ENCODE measurements at places on chromosomes 6 and 20.

- no peak for DNase-seq
Observed at GRCh38 chr6:132936646-132937045, 122.3 kb downstream of the RPS12 start.

GRCh38 chr6:89295981-89296380, 19.1 kb downstream of the GABRR2 start:
- DNase-seq, result no peak

DNA sequence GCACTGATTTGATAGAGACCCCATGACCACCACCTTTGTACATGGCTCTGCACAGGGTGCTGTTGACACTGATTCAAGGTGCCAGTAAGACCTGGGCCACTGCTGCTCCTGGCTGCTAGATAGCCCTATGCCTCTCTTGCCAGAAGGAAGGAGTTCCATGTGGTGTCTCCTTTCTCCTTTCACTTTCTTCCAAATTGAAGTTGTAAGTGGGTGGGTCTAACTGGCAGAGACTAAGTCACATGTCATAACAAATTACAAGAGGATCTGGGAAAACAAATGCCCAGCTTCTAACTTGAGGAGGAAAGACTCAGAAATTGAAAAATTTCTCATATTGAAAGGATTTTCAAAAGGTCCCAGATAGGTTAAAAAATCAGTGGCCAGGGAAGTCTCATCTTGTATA, 116.8 kb downstream of the TFAP2B start:
- no peak for DNase-seq

DNA sequence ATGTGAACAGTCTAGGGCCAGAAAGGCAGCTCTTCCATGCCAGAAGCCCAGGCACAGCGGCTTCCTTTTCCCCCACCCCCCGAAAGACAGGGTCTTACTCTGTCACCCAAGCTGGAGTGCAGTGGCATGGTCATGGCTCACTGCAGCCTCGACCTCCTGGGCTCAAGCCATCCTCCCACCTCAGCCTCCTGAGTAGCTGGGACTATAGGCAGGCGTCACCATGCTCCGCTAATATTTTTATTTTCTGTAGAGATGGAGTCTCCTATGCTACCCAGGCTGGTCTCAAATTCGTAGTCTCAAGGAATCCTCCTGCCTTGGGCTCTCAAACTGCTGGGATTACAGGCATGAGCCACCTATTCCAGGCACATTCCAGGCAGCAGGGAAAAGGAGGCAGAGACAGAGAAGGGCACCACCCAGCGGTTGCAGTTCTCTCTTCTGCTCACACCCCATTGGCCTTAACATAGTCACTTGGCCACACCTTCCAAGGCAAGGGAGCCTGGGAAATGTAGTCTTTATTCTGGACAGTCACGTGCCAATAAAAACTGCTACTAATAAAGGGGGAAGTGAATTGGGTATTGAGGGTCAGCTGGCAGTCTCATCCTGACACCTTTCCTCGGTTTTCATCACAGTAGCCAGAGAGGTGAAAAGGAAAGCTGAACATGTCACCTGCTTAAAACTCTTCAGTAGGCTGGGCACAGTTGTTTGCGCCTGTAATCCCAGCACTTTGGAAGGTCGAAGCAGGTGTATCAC, 205.9 kb downstream of the ZMYND8 start:
- no peak for DNase-seq

GRCh38 chr20:57938158-57939108, 228.6 kb upstream of the PMEPA1 start:
- DNase-seq, result no peak

GRCh38 chr6:158078320-158078719, 89.7 kb downstream of the SERAC1 start:
- no peak for DNase-seq

DNA sequence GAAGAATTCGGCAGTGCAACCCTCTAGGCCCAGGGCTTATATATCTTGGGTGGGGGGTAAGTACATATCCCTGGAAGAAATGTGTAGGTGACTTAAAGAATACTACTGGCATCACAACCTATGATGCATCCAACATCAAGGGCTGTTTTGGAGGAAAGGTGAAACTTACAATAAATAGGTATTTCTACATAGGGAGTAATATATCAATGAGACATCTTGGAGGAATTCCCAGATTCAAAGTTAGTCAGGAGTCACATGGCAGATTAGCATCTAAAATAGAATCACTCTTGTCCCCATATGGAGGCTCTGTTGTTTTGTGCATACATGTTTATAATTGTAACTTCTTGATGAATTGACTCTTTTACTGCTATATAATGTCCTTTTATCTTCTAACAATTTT, 375.5 kb downstream of the PAX1 start:
- DNase-seq, result no peak

DNA sequence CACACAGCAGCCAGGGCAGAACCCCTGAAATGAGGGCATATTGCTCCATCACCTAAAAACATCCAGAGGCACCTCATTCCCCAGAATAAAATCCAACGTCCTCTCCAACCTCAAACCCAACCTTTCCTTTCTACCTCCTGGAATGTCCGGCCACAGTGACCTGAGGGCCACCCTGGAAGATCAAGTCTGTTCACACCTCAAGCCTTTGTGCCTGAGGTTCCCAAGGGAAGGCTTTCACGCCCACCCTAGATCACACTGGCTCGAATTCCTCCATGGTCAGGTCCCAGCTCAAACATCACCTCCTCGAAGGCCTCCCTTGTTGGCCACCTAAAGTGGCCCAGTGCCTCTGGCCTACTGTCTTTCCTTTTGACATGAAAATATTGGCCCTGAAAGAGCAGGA, 88.9 kb downstream of the ZMYND8 start:
- no peak for DNase-seq

GRCh38 chr20:3228750-3229032, 10.3 kb downstream of the SLC4A11 start:
- no peak for DNase-seq

GRCh38 chr6:170023620-170024521, 267.0 kb downstream of the DLL1 start:
- DNase-seq, result no peak

- no peak for DNase-seq
Observed at GRCh38 chr6:31070711-31071197, 41.6 kb downstream of the C6orf15 start.

DNA sequence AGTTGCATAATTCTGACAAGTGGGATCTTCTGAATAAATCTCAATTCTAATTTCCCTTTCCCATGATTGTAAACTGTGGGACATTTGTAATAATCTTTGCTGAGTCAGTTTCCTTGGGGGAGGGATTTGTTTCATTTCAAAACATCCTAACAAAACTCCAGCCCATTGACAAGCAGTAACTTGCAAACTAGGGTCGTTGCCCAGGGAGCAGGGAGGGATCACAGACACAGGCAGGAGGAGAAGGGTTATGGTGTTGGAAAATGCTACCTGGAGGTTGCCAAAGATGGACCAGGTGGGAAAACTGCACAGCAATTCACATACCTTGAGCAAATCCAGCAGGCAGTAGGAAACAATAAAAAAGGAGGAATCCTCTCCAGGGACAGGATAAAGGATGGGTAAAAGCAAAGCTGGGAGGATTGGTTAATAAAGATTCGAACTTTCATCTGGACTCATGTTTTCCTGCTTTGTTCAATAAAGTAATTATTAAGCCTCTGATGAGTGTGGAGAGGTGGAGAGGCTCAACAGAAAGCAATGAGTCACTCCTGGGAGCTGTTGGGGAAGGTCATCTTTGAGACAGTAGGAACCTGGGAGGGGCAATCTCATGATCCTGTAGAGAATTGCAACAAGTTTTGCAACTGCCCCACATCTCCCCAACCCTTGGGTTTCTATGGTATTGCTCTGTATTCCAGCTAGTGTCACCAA, 87.3 kb upstream of the AKIRIN2 start:
- DNase-seq, result no peak

GRCh38 chr20:63962426-63963347, 6.5 kb upstream of the UCKL1 start:
- no peak for DNase-seq

DNA sequence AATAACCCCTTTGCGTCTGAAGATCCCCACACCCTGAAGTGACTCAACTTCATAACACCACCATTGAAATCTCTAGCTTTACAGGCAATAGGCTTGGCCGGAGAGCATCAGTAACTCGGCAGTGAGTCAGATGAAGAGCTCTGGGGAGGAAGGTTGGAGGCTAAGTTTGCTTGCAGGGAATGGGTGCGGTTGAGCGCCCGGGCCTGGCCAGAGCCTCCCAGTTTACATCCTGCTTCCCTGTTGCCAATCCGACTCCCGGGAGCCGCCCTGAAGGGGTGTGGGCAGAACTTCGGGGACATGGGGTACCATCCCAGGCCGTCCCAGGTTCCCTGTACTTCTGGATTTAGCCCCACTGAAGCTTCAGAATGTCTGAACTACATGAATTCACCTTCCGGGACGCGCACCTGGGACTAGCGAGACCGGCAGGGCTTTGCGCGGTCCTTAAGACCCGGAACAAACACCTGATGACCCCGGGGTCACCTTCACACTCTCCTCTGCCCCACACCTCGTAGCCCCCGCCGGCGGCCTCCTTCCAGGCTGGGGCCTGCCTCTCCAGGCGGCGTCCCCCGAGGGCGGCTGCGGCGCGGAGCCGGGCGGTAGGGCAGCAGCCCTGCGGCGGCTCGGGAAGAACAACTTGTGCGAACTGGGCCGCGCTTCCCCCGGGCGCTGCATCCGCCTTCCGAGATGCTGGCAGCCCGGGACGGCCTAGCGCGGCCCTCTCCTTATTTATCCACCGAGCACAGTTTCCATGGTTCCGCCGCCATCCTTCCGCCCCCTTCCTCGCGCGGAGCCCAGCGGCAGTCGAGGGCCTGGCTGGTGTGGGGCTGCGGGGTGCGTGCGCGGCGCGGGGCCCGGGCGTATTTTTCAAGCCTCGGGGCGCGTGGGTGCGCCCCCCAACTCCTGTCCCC, 56.6 kb upstream of the RREB1 start:
- peak; percentile 29 for DNase-seq

DNA sequence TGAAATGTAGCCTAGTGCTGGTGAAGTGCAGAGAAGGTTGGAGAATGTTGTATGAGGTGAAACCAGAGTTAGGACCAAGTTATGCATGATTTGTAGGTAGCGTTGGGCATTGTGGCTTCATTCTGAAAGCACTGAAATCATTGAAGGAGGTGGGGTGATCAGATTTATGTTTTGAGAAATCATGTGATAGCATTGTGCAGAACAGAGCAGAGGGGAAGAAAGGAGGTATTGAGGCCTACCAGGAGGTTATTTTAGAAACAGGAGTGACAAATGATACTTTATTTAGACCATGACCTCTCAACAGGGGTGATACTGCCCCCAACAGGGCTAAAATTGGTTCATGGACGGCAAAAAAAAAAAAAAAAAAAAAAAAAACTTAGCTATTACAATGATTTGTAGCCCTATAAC, 15.6 kb upstream of the HMGN3 start:
- DNase-seq, result no peak

DNA sequence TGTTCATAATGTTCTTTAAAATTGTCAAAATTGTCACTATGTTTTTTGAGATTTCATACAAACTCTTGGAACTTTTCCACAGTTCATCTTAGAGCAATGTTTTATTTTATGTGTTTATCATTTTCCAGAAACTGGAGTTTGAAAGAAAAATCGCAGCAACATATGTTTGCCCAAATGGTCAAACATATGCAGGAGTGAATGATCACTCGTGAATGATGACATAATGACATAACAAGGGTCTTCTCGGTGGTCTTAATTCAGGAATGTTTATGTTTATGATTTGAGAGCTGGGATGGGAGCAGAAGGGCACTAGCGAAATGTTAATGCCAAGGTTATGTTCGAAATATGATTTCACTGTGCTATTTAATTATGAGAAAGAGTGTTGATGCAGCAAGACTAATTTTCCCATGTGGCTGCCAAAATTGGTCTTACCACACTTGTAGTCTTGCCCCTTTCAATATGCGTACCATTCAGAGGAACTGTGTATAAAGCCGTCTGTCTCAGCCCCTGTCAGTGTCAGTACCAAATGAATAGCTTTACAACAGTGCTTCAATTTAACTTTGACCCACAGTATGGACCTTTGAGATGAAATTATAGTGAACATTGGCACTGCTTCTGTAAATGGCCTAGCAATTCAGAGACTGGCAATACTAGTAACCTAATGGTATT, 152.3 kb downstream of the CARMIL1 start:
- no peak for DNase-seq

- no peak for DNase-seq
Observed at GRCh38 chr20:31602779-31603441, 2.2 kb upstream of the ID1 start.

GRCh38 chr6:39088331-39088730, 26.7 kb downstream of the SAYSD1 start:
- DNase-seq, result no peak

DNA sequence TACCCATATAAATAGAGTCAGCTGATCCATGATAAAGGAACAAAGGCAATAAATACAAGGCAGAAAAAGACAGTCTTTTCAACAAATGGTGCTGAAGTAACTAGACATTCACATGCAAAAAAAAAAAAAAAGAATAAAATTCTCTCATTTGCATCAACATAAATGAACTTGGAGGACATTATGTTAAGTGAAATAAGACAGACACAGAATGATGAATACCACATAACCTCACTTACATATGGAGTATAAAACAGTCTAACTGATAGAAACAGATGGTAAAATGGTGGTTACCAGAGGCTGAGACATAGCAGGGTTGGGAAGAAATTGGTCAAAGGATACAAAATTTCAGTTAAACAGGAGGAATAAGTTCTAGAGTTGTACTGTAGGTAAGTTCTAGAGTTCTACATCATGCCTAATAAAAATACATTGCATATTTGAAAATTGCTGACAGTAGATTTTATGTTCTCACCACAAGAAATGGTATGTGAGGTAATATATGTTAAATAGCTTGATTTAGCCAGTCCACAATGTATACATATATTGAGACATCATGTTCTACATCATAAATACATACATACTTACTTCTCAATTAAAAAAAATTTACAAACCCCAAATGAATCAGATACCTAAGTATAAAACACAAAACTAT, 8.3 kb downstream of the ZNF322 start:
- DNase-seq, result no peak

- no peak for DNase-seq
Observed at GRCh38 chr6:149129371-149130077, 188.0 kb upstream of the TAB2 start.

All from stimulated activated CD4-positive, alpha-beta T cell treated with anti-CD3 and anti-CD28 coated beads, Interleukin-12 subunit alpha, Interleukin-12 subunit beta, amount 100 ng/mL, for 4 hours (primary cell).